ENCODE measurements at places on chromosomes 2 and 18.

GRCh38 chr18:31581498-31582197 lies 10.0 kb upstream of the TTR start:
- peak; percentile 14 for DNase-seq

GRCh38 chr2:205925373-205926337 lies 160.3 kb downstream of the INO80D start:
- peak; percentile 67 for DNase-seq

DNA sequence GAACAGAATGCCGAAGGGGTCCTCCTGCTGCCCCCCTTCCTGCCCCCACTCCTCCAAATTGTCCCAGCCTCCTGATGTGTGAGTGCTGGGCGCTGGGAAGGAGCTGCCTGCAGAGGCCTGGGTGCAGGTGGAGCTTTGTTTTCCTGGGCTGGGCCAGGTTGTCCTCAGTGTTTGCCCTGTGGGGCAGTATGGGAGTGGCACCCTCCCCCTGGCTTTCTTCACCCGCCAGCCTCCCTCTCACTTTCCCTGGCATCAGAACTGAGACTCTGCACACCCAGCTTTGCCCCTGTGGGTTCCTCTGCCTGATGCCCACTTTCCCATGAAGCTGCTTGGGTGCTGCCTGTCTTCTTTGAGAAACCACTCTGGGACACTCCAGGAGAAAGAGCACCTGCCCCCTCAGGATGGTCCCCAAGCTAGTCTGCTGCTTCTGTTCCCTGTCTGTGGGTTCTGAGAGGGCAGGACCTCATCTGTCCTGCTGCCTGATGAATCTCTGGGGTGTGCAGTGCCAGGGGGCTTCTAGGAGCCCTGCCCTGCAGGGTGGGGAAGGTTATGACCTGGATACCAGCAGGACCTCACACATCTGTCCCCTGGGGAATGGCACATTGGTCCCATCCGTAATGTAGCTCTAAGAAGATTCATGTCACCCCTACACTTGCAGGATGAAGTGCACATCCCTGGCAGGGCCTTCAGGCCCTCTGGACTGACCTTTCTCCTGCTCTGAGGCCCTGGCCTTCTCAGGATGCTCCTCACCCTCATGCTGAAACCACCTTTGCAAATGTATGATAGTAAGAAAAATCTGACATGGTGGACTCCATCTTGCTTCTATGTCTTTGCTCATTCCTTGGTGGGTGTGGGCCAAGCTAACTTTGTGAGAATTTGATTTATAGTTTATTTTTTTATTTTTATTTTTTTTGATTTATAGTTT lies 146.8 kb upstream of the HS6ST1 start:
- peak; percentile 14 for DNase-seq

DNA sequence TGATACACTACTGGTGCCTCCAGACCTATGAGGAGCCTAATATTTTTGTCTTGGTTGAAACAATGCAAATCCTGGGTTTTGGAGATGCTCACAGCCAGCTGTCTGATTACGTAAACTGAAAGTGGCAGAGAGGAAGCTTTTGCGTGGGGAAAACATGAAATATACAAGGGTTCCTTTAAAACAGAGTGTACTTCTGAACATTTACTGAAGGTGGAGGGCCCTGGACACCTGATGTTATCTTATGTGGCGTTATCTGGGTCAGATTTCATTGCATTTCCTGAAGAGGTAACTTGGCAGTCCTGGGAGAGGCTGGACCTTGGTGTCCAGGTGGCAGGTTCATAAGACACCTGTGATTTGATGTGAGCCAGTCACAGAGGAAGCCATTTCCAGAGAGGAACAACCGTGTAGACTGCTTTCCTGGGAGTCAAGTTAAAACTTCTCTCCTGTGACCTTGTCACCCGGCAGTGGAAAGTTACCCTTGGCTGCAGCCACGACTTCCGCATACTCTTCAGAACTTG lies 105.0 kb downstream of the NEDD4L start:
- DNase-seq, result peak; percentile 26
